ENCODE measurements at places on chromosomes 4 and X.
A peak's percentile ranks its signal among the peaks of the same experiment; 100 is the strongest.

GRCh38 chrX:15790769-15791290 lies 546 bp downstream of the ZRSR2 start:
- DNase-seq, result no peak

- no peak for DNase-seq
Measured at GRCh38 chrX:135639066-135639780, 74.2 kb upstream of the CT45A1 start.

DNA sequence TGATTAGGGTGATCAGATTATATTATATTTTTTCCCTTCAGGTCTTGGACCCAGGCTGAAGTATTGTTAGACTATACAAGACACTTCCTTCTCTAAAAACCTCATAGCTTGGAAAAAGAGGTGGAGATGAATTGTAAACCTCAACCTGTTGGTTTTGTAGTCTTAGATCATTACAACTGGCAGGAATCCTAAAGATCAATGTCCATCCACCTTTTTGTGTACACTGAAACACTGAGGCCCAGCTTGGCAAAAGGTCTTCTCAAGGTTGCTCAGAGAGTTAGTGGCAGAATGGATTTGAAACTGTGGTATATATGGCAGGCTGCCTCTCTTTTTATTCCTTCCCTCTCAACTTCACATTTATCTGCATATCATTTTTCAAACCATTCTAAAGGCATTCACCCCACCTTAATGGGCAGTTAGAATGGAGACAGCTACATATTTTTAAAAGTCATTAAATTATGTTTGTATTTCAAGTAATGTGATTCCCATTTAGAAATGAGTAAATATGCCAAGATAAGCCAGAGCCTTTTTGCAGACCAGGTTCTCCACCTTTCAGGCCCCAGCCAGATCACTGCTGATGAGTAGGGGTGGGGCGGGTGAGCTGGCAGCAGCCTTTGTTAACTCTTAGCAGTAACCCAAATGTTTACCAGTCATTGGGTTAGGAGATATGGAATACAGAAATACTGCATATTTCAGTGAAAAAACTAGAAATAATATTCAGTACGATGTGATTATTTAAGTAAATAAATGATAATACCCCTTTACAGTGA lies 243.2 kb upstream of the F9 start:
- no peak for DNase-seq

DNA sequence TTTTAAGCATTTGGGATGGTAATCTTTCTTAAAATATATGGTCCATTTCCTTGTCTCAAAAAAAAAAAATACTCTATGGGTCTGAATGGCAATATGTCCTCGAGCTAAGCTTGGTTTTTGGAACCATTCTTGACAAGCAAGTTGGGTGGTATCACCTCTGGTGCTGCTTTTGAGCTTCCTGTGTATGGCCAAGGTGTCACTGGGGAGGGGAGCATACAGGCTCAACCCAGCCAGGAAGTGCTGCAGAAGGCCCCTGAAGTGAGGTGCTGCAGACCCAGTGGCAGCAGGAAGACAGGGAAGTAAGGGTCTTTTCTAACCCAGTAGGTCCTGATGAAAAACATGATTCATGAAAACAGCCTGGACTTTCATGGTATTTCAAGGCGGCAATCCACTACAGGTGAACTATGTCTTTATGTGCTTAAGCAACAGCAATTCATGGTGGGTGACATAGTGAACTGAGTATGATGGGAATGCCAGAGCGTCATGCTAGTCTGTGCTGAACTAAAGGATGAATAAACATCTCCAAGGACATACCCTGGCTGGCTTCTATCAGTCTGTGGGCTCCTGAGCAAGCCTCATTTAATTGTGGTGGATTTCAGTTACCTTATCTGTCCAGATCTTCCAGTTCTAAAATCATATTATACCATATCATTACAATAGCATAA lies 15.1 kb downstream of the TRAPPC2 start:
- no peak for DNase-seq

DNA sequence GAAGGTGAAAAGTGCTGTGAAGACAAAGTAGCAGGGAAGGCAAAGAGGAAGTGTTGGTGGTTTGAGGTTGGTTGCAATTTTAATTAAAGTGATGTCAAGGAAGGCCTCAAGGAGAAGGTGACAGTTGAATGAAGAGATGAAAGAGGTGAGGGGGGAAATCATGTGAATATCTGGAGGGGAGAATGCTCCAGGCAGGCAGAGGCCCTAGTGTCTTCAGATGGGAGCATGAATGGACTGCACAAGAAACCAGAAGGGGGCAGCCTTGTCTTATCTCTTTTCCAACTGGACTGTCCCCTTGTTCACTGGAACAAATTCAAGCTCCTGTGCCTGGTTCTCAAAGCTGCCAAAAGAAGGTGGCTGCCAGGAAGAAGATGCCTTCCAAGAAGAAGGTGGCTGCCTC lies 68.4 kb downstream of the MAOB start:
- DNase-seq, result no peak

DNA sequence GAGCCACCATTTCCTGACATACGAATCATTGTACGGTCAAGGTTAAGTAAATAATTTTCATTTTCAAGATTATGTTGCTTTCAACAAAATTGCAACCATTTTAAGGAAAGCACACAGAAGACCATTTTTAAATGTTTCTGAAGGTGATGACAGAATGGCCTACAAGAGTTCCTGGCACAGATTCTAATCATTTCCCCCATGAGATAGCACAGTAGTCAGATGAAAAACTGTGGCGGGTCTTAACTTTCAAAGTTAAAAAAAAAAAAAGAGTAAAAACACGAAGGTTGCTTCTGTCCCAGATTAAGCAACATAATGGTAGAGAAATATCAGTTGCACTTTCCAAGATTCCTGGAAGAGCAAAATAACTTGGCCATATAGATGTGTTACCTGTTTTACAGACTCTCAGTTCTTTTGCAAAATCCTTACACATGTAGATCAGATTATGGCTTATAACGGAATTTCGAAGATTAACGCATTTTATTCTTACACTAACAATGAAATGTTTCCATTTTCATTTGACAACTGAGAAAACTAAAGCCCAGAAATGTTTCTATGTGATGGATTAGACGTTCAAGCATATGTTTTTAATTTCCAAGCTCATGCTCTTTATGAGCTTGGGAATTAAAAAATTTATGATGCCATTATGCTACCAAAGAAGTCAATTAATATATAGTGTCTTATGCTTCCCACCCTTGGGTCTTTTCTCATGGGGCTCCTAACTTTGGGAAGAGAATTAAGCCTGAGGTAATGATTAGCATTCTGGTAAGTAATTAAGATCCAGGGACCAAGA lies 335.1 kb upstream of the CLNK start:
- DNase-seq, result no peak

DNA sequence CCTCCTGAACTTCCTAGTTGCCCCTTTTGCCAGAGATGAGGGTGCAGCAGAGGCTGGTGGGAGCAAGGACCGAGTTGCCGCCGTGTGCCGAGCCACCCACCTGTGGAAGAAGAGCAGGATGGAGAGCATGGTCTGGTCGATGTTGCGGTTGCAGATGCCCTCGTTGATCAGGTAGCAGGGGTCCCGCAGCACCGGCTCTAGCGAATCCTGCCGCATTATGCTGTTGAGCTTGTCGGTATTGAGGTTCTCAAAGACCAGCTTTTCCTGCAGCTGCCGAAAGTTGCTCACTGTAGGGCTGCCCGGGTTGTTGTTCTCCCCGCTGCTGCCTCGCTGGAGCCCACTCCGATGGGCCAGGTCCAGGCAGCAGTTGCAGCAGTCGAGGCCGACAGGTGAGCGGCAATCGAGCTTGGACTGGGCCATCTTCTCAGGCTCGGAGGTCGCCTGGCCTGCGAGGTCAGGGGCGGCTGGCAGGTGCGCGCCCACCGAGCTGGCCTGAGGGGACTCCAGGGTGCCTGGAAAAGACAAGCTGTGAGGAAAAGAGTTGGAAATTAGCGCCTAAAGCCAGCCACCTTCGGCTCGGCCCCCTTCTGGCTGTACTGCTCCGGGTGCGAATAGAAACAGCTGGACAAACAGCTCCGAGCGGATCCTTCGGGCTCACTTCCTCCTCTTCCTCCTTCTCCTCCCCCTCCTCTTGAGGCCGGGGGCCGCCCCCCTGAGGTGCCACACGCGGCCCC lies 420 bp downstream of the TSC22D3 start:
- DNase-seq, result no peak

DNA sequence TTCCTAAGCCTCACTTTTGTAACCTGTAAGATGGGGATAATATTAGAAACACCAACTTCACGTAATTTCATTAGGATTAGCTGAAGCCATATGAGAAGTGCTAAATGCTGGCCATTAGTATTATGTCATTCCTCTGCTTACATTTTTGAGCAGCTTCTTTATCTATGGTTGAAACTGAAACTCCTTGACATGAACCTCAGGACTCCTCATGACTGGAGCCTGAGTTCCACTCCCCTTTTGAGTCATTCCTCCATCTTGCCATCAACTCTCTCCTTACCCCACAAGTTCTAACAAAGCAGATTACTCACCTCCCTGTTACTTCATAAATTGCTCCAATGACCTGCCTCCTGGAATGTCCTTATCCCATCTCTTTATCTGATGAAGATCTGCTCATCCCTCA lies 123.2 kb upstream of the KCNIP4 start:
- no peak for DNase-seq

GRCh38 chrX:130444641-130445336 lies 43.0 kb downstream of the RBMX2 start:
- DNase-seq, result no peak

DNA sequence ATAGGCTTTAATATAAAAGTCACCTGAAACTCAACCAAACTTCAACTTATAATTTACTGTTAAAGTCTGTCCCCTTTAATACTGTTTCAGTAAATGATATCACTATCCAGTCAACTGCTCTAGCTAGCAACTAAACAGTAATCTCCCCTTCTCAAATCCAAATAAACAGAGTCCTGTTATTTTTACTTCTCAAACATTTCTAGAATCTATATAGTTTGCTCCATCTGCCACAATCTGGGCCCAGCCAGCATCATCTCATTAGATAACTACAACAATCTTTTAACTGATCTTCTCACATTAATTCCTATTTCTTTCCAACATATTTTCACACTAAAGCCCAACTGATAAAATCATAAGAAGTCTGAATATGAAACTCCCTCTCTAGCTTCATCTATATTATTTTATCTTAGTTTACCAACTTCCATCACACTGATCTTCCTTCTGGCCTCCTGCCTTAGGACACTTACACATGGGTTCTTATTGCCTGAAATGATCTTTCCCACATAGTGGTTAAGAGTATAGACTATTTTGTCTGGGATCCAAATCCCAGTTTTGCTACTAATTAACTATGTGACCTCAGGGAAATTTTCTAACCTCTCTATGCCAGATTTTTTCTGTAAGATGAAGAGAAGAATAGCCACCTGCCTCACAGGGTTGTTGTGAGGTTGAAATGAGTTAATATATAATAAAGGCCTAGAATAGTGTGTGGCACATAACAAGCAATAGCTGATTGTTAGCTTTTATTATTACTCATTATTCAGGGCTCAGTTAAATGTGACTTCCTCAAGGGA lies 18.6 kb downstream of the TBCK start:
- no peak for DNase-seq

DNA sequence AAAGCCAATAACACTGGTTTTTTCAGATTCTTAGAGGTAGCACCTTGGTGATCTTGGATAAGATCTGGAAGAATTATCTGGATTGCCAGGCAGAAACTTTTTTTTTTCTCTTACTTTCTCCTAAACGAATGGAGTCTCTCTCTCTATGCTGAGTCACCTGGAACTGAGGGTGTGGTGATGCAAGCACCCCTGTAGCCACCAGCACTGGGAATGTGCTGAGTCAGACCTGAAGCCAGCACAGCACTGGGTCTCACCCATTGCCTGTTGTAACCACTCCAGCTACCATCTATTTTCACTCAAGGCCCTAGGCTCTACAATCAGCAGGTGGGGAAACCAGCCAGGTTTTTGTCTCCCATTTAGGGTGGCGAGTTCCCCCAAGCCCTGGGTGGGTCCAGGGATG lies 923.8 kb downstream of the RAPGEF2 start:
- DNase-seq, result no peak

- DNase-seq, result no peak
Measured at GRCh38 chrX:39911278-39911897, 186.4 kb downstream of the BCOR start.

GRCh38 chrX:70508296-70508911 lies 63.8 kb downstream of the DLG3 start:
- peak; percentile 60 for DNase-seq

DNA sequence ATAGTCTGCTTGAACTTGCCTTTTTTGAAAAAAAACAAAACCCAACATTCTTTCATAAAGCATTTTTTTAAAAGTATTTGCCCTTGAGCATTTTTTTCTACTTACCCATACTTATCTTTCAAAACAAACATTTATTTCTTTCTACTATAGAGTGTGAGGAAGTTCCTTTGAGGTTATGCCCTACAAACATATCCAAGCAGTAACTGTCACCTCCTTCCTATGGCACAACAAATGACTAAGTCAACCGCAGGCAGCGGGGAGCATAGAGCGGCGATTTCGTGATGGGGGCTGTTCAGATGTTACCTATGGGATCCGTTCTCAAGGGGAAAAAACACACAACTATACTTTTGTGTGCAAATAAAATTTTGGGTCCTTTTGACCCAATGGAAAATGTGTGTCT lies 19.4 kb downstream of the SPRY1 start:
- no peak for DNase-seq

- no peak for DNase-seq
Measured at GRCh38 chr4:172631832-172632231, 536.8 kb upstream of the GALNT7 start.

DNA sequence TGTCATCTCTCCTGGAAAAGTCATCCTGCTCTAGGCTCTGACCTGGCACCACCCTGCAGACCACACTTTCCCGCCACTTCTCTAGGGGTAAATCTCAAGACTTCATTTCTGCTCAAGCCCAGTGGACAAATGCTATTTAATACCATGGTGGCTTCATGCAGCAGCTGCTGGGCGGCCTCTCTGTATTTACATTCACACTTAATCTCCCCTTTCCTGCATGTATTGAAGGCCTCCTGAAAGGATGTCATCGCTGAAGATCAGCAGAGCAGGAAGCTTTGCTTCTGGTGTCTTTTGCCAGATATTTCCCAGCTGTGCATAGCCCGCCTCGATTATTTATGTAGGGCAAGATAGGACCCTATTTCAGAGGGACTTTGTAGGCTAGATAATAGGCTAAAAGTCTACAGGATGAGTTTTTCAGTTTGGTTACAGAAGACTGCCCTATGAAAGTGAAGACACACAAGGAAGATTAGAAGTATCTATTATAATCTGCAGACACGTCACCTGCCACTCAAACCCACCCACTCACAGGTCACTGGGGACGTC lies 17.2 kb downstream of the PROM1 start:
- no peak for DNase-seq

- peak; percentile 62 for DNase-seq
Measured at GRCh38 chr4:16129336-16129735, 45.5 kb upstream of the PROM1 start.

- DNase-seq, result no peak
Measured at GRCh38 chrX:132209527-132209926, 9.7 kb downstream of the RAP2C start.

DNA sequence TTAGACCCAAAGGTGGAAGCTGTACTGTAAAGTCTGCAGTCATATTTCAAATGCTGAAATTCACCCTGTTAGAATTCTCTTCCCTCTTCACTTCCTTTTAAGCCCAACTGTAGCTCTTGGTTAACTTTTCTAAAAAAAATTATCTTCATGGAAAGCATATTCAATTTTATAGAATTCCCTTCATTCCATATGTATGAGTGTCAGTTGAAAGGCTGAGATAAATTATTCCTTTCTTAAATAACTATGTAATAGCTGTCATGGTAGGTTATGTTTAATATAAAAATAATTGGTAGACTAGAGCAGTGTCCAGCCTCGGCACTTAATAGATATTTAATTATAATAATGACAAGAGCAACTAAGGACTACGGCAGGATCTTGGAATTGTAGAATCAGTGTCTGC lies 16.8 kb upstream of the ARSH start:
- no peak for DNase-seq

Measured in NCI-H345 (cell line).